Stimulated activated CD4-positive, alpha-beta T cell treated with anti-CD3 and anti-CD28 coated beads, Interleukin-1b, Interleukin-23, amount 100 ng/mL, for 1 hour (primary cell): ENCODE measurements at places on chromosomes 5 and 9.

DNA sequence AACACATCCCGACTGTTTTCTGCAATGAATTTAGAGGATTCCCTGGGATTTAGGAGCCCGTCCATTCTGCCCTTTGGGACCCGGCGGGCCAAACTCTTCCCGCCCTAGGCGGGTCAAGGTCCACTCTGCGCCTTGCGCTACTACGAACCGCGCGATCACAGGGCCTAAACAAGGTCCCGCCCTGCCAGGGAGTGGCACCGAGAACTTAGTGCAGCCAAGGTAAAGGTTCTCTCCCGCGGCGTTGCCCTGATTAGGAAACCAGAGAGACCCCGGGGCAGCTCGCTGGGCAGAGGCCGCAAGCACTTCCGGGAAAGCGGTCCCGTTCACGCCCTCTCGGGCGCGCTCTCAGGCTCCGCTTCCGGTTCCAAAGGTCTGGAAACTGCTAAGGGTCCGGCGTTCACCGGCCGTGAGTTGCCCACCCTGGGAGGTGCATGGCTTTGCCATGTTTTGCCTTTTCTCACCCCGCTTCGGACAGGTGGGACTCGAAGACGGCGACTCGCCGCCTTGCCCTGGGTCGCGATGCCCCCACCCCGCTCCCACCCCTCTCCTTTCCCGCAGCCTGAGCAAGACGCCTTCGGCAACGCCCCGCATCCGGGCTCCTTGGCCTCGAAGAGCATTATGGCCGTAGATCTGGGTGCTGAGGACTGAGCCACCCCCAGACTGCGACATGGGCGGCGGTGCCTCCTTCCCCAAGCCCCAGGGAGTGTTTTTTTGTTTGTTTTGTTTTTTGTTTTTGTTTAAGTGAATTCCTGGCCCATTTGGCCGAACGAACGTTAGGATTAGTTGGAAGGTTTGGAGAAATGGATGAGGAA, 23.4 kb downstream of the HNRNPK start:
- no peak for DNase-seq

DNA sequence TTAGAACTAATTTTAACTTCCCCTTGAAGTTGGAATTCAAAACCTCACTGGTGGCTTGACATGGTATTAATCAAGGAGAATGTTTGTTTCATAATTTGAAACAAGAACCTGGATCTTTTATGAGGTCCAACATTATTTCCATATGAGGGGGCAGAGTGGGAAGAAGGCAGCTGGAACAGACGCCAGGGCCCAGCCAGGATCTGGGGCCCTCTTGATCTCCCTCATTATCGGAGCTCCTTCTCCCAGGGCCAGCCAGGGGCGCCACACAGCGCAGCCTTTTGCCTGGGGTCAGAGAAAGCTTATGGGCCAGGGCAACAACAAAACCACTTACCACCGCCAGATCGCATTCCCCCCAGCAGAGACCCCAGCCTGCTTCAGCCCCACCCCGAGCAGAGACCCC, 27.1 kb upstream of the NKD2 start:
- no peak for DNase-seq

GRCh38 chr5:170552621-170553115, 48.8 kb downstream of the KCNIP1 start:
- no peak for DNase-seq

DNA sequence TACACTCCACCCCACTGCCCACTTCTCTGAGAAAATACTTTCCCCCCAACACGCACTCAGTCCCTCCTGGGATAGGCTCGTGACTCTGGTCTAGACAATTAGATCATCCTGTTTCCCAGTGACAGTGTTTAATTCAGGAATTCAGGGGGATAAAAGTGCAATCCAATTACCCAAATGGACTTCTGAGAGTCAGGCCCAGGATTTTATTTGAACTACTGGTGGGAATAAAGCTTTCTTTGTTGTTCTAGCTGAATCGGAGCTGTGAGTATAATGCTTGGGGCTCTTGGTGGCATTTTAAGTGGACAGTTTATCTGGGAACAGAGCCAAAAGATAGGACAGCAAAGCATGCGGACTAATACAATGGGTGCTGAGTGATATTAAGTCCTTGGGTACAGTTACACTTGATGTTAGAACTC, 683.3 kb downstream of the MAT2B start:
- no peak for DNase-seq

DNA sequence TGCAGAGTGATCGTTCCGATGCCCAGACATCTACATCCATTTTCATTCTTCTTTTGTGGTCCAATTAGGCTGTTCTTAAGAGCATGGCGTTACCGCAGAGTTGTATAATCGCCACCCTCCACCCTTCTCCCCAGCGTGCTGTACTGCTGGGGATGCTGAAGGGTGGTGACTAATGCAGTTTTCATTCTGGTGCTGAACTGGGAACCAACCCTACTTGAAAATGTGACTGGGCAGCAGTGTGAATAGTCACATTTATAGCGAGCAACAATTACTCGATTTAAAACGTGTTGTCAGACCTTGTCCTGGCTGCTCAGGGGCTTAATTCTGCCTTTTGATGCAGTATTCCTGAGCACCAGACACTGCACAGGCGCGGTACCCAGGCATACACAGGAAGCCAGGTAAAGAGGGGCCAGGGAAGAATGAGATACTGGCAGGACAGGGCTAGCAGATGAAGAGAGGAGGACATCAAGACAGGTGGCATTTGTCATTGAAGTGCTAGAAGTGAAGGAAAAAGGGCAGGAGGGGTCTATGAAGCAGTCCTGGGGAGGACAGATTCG, 719 bp upstream of the ISCA1 start:
- DNase-seq = no peak
